ENCODE measurements at places on chromosomes 13 and 19.

DNA sequence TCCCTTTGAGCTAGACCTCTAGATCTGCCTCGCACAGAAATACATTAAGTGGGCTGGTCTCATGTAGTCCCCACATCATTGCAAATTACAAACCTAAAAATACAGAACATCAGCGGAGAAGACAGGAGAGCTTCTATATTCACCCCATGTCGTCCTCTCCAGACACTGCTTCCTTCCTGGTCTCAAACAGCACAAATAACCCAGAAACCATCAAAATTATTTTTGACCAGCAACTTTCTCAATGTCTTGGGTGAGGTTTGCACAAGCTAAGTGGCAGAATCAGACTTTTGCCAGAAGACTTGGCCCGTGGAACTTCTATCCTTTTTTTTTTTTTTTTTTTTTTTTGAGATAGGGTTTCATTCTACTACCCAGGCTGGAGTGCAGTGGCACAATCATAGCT, 28.2 kb downstream of the CLEC17A start:
- no peak for DNase-seq

- no peak for DNase-seq
Measured at GRCh38 chr13:71210861-71211260, 656.1 kb downstream of the DACH1 start.

- no peak for DNase-seq
Measured at GRCh38 chr13:20679879-20680278, 23.6 kb upstream of the IL17D start.

DNA sequence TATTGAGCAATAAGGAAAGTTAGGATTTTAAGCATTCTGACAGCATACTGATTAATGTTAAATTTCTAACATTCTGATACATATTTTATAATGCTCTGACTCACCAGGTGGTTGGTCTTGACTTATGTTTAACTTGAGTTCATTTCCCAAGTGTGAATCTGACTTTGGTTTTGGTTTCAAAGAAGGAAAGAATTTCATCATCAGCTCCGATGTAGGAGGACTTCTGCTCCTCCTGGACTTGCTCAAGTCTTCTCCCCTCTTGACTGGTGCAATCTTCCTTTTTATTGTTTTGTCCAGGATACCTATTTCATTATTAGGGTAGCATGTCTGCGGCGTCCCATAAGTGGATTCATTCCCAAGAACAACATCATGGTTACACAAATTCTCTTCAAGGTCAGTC, 141.3 kb downstream of the RNF17 start:
- DNase-seq, result peak; percentile 3

DNA sequence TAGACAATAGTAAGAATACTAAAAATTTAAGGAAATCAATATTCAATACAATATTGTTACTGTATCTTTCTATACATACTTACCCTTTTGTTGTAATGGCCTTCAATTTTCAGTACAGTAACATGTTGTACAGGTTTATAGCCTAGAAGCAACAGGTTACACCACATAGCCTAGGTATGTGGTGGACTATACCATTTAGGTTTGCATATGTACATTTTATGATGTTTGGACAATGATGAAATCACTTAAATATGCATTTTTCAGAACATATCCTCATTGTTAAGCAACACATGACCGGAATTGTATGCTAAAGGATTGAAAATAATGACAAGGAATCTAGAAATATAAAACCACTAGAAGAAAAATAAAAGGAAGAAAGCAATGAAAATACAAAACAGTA, 611.4 kb downstream of the DACH1 start:
- DNase-seq, result no peak

DNA sequence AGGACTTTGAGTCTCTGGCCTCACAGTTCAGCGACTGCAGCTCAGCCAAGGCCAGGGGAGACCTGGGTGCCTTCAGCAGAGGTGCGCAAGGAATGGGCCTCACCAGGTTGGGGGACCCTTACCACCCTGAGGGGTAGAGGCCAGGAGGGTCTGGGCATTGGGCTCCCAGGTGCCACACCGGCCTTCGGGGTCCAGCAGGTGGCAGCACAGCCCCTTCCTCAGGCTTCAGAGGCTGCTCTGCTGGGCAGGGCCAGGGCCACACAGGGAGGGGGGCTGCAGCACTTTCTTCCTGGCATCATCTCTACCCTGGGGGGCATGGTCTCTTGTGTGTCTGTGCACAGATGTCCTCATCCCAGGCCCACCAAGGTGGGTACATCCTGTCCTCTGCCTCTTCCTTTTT, 12.9 kb downstream of the PIN1 start:
- no peak for DNase-seq

DNA sequence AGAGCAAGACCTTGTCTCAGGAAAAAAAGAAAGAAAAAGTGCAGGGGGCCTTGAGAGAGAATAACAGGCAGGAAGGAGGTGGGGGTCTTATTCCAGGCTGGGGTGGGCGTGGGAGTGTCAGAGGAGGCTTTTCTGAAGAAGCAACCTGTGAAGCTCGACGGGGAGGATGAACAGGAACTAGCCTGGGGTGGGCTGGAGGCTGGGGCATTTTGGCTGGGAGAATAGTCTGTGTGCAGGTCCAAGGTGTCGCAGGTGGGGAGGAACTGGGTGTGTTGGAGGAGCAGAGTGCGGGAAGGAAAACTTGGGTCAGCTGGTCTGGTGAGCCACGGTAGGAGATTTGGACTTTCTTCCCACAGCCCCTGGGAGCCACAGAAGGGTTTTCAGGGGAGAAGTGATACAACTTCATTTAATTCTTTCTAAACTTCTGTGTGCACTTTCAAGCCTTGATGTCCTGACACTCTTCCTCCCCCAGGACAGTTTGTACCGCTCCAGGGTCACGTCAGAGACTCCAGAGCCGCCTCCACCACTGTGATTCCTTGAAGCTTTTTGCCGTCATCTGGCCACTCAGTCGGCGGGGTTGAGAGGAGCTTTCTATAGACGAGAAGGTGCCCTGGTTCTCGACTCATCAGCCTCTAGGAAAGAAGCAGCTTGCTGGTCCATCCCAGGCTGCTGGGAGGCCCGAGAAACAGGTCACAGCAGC, 138.7 kb downstream of the SIPA1L3 start:
- DNase-seq, result no peak

DNA sequence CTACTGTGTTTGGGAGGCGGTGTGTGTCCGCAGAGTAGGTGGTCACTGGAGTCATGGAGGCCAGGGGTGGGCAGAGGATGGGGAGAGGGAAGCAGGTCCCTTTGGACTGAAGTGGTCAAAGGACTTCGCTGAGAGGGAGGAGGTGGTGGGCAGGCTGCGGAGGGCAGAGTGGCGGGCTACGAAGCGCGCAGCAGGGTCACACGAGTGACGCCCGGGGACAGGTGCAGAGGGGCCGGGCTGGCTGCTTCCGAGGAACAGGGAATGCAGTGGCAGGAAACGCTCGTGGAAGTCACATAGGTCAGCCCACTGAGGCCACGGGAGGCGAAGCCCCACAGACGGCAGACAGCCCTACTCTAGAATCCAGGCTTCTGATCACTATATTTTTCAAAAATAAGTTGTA, 111.5 kb downstream of the URI1 start:
- DNase-seq, result no peak

DNA sequence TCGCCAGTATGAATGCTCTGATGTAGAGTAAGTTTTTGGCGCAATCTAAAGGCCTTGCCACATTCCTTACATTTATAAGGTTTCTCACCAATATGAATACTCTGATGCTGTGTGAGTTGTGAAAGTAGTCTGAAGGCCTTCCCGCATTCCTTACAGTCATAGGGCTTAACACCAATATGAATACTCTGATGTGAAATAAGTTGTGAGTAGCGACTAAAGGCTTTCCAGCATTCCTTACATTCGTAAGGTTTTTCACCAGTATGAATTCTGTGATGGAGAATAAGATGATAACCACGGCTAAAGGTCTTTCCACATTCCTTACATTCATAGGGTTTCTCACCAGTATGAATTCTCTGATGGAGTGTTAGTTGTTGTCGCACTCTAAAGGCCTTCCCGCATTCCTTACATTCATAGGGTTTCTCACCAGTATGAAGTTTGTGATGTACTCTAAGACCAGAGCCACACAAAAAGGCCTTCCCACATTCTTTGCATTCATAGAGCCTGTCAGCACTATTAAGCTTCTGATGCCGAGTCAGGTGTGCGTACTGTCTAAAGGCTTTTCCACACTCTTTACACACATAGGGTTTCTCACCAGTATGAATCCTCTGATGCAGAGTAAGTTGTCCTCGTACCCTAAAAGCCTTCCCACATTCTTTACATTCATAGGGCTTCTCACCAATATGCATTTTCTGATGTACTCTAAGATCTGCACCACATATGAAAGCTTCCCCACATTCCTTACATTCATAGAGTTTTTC, 14.1 kb upstream of the ZFP14 start:
- no peak for DNase-seq

GRCh38 chr19:3243819-3244700, 19.6 kb downstream of the CELF5 start:
- no peak for DNase-seq

- DNase-seq, result no peak
Measured at GRCh38 chr19:10226376-10227025, 4.6 kb downstream of the S1PR2 start.

GRCh38 chr19:46631481-46631880, 4.5 kb downstream of the GNG8 start:
- peak; percentile 31 for DNase-seq

DNA sequence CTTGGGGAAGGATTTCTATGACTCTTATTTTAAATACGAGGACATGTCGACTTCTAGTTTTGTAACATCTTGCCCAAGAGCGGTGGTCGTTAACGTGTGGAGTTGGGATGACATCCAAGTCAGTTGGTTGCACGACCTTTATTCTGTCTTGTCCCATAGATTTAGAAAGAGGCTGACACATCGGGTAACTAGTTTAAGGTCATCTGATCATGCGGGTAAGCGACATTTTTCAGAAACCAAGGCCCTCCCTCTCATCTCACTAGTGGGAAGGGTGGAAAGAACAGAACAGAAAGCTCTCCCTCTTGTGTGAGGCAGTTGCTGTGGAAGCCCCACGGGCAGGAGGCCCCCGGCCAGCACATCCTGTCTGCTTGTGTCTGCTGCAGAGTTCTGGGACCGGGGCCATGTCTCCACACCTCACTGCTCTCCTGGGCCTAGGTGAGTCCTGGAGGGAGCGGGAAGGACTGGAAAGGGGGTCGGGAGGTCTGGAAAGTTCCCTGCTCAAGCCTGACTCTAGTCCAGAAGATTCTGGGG, at the start of gene LAIR2:
TSS of gene LAIR2 (plus strand) at position 314 of the 531 bp plus-strand sequence. CDS start at position 402, 88 bp downstream.
- DNase-seq, result no peak

DNA sequence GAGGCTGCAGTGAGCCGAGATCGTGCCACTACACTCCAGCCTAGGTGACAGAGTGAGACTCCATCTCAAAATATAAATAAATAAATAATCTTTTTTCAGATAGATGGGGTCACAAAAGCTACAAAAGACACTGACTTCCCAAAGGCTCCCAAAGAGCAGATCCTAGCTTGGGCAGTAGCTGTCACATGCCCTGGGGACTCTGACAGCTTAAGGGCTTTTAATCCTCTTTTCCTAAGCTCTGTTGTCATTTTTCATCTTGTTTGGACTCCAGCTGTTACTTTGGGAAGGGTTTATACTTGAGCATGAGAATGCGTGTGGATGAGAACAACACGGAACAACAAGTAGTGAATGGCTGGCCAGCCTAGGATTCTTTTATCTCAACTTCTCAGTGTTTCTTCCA, 231.7 kb downstream of the MZT1 start:
- no peak for DNase-seq

- DNase-seq, result no peak
Measured at GRCh38 chr13:52036037-52036436, 11.5 kb downstream of the UTP14C start.

GRCh38 chr13:77860507-77860981, 58.1 kb downstream of the EDNRB start:
- peak; percentile 7 for DNase-seq

DNA sequence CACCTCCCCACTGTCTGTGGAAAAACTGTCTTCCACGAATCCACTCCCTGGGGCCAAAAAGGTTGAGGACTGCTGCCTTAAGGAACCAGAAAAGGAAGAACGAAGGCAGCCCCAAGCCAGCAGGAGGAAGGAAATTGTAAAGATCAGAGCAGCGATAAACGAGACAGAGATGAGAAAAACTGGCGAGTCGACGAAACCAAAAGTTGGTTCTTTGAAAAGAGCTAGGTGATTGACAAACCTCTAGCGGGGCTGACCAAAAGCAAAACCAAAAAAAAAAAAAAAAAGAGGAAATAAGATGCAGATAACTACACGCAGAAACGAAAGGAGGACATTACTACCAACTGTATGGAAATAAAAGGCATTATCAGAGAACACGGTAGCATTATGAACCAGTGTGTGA, 76.9 kb downstream of the GADD45B start:
- no peak for DNase-seq

- no peak for DNase-seq
Measured at GRCh38 chr19:16258440-16258903, 60.8 kb downstream of the AP1M1 start.

DNA sequence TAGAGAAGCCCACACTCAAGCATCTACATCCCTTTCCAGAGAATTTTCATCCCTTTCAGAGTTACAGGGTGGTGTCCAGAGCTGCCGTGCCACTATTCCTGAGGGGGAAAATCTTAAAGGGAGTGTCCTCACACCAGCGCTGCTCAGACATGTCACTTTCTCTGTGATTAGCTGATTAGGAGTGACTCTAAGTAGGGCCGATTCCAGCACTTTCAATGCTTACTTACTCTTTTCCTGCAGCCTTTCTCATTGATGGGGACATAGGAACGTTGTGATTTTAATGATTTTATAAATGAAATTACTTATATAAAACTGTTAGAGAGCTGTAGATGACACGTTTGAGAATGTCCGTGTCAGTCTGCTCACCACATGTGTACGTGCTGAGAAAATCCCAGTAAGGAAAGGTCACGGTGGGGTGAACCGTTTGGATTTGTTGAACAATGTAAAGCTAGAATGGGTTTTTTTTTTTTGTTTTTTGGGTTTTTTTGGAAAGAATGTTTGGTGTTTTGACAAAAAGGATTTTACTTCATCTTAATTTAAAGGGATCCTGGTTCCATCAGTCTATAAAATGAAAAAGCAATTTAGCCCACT, 56.6 kb upstream of the SPATA13 start:
- no peak for DNase-seq

GRCh38 chr13:43441899-43442499, 344.8 kb downstream of the ENOX1 start:
- no peak for DNase-seq

Measured in GM04503 (cell line).